Uterus (tissue), 4 donors: ENCODE measurements at places on chromosomes 6 and 20. TPM values are rescaled to one million over a fixed set of nuclear protein-coding genes. Genes with fewer than 3 reads are reported as not detected.

Gene ENPP1
- 50.8 TPM for total RNA-seq

Gene LIN28B
- not detected for total RNA-seq

Gene TREM1
- total RNA-seq = 0.26 TPM

Gene EDN3
- total RNA-seq = 85.8 TPM

Gene KIF6
- total RNA-seq = 1.6 TPM

Gene SIGLEC1
- 1.0 TPM for total RNA-seq

Gene EEF1E1
- total RNA-seq = 21.3 TPM

Gene TRIM39
- total RNA-seq = 18.7 TPM

Gene RCAN2
- 3.0 TPM for total RNA-seq

Gene CCM2L
- 21.9 TPM for total RNA-seq

GRCh38 chr20:41286240-41286851, 31.2 kb downstream of the ZHX3 start:
- no peak for DNase-seq

- no peak for DNase-seq
Observed at GRCh38 chr6:83868639-83869038, 9.2 kb downstream of the CYB5R4 start.

DNA sequence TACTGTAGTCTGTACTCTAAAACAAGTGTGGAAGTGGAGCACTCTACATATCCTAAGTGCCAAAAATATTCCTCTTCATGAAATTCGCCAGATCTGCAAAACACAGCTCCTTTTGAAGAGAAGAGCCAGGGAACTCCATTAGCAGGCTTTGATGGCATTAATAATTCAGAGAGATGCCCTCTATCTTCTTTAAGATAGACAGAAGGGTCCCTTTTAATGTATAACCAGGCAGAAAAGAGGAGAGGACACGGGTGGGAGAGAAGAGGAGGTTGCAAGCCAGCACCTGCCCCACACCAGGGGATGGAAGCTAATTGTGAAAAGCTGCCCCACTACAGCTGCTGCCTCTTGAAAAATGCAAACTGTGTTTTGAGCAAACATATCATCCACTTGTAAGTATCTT, 3.7 kb upstream of the RFPL4B start:
- DNase-seq = no peak

DNA sequence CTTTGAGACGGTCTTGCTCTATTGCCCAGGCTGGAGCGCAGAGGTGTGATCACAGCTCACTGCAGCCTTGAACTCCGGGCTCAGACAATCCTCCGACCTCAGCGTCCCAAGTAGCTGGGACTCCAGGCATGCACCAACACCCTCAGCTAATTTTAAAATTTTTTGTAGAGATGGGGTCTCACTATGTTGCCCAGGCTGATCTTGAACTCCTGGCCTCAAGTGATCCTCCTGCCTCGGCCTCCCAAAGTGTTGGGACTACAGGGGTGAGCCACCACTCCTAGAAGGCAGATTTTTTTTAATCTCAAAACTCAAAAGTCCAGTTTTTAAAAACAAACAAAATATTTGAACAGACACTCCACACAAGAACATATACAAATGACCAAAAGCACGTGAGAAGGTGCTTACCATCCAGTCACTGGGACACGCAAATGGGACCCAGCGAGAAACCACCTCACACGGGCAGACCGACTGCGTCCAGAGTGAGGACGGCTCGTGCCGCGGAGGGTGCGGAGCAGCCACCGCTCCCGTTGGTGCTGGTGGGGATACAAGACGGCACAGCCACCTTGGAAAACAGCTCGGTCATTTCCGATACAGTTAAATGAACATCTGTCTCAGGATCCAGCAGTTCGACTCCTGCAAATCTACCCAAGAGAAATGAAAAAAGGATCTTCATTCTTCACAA, 8.5 kb upstream of the HELZ2 start:
- no peak for DNase-seq

GRCh38 chr6:46356543-46356942, 134.7 kb downstream of the RCAN2 start:
- DNase-seq = no peak

DNA sequence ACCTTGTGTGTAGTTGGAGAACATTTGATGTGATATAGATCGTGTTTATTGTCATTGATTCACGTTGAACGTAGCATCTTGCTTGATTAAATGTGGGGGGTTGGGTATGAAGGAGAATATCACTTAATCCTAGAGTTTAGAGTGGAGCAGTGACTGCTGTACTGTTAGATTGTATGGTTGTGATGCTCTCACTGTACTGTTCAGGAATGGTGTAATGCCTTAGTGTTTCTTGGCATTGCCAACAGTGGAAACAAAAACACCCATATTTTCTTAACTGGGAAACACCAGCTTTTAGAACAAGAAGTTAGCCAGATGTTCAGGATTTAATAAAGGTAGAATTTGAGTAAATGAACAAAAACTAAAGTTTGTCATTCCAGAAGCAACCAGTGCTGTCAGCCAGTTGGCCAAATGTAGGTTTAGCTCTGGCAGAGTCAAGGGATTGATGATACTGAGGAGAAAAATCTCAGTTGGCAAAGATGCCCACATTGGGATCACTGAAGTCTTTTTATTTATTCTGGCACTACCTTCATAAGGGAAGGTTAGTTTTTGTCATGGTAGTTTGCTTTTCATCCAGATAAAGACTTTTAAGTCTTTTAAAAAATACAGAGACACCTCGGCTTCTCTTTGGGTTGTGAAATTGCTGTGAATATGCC, 129.9 kb downstream of the JARID2 start:
- no peak for DNase-seq

DNA sequence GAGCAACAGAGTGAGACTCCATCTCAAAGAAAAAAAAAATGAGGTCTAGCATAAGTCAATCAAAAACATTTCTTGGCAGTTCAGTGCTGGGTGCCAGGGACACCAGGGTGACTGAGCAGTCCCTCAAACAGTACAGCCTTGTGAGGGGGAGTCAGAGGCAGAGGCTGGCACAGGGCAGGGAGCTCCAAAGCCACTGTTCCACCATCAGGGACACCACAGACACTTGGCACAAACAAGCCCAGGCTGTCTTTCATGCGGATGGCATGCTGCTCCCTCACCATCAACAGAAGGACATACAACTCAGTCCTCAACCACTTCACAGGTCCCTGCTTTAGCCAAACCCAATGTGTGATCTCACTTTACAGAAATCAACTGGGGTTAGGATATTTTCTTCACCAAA, 36.0 kb upstream of the GRM4 start:
- DNase-seq = no peak

DNA sequence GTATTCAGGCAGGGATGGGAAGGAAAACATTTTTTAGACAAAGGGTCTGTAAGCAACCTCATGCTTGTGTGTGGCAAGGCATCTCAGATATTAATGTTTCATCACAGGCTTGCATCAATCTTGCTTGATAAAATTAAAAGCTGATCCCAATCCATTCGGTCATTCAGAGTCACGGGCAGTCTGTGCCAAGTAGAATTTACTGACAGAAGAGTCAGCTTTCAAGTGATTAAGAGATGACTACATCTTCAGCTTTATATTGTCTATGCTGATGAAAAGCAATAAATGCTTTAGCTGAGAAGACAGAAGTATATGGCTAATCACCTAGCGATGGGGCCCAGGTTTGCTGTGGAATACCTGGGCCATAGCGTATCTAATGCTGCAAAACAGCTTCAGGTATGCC, 3.5 kb downstream of the PLEKHG1 start:
- no peak for DNase-seq

GRCh38 chr6:66970373-66970772, 1263.3 kb upstream of the EYS start:
- DNase-seq = no peak

GRCh38 chr20:33839591-33839990, 28.4 kb downstream of the CHMP4B start:
- no peak for DNase-seq

GRCh38 chr6:53547166-53547810, 2.4 kb upstream of the GCLC start:
- no peak for DNase-seq

GRCh38 chr6:77930952-77931351, 278.1 kb downstream of the MEI4 start:
- DNase-seq = no peak

- DNase-seq = no peak
Observed at GRCh38 chr6:132763269-132763668, 5.6 kb upstream of the VNN2 start.

DNA sequence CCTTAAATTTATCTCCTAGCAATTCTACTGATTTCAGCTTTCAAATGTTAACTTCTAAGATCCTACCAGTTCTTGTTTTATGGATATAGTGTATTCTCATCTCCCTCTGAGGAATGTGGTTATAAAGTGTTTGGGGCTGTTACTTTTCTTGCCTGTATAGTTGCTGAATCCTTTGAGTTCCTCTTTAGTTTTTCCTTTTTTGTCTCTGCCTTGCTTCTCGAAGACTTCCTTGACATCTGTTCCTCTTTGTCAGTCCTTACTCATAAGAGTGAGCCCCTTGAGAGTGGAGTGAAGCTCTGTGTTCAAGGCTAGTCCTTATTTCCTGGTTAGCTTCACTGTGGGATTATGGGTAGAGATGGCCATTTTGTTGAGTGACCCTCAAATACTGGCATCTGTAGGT, 84.6 kb downstream of the ELOVL4 start:
- DNase-seq = no peak

DNA sequence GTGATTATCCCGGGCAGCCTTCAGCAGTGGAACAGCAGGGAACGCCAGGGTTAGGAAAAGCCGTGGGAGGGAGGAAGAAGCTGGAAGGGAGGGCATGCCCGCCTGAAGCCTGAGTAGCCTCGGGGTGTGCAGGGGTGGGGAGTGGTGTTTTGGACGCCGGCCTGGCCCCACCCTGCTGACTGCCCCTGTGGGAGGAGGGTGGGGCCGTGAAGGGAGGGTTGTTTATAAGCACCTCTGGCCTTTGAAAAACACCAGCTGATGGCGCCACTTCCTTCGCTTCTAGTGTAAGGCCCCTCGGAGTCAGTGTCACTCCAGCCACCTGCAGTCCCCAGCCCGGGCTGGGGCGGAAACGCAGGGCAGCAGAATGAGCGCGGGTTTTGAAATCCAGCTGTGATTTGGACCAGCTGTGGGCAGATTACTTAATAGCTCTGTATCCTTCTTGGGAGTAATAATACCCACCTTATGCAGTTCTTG, 52.8 kb upstream of the BMP6 start:
- DNase-seq = peak; percentile 30

DNA sequence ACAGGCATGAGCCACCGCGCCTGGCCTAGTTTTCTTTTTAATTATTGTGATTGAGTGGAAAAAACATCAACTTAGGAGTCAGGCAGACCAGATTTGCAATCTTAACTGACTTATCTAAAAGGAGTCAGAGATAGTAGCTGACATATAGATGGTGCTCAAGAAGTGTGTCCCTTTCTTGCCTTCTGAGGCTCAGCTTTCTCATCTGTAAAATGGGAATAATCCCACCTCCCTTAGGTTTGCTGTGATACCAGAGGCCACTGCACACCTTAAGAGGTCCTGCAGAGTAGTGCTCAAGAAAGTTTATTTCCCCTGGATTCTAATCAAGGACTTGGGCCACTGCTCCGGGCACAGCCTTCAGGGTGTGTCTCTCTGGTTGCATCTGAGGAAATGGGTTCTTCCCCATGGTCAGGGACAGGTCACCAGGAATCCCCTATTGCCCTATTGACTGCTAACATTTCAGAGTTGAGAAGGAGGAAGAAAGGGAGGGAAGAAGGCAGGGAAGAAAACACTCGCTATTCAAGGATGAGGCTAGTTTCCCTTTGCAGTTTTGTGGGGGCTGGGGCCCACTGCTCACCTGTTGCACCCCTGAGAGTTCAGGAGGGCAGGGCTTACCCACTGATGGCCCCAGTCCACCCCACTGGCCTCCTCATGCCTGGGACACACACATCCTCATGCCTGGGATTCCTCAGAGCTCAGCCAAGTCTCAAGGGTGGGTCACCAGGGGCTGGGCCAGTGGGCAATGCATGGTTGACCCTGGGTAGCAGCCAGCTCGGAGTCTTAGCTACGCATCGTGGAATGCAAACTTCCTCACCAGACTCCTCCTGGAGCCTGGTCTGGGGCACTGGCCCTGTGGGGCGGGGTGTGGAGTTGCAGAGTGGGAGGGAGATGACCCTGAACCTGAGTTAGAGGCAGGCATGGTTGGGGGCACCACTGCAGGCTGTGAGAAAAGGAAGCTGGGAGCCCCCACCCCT, 21.2 kb downstream of the C6orf132 start:
- no peak for DNase-seq

DNA sequence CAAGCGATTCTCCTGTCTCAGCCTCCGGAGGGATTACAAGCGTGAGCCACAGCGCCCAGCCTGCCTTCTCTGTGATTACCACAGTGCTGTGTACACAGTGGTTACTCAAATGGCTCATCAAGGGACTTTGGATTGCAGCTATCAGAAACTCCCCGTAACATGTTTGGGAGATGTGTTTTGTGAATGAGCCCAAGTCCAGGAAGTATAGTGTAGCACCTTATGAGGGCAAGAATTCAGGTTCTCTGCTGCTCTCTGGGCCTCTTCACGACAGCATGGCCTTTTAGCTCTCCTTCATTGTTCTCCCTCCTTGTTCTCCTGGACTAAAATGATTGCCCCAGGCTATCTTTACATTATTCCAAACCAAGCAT, 34.1 kb upstream of the RPL7L1 start:
- no peak for DNase-seq

- DNase-seq = no peak
Observed at GRCh38 chr20:9179193-9179802, 110.4 kb downstream of the PLCB4 start.

DNA sequence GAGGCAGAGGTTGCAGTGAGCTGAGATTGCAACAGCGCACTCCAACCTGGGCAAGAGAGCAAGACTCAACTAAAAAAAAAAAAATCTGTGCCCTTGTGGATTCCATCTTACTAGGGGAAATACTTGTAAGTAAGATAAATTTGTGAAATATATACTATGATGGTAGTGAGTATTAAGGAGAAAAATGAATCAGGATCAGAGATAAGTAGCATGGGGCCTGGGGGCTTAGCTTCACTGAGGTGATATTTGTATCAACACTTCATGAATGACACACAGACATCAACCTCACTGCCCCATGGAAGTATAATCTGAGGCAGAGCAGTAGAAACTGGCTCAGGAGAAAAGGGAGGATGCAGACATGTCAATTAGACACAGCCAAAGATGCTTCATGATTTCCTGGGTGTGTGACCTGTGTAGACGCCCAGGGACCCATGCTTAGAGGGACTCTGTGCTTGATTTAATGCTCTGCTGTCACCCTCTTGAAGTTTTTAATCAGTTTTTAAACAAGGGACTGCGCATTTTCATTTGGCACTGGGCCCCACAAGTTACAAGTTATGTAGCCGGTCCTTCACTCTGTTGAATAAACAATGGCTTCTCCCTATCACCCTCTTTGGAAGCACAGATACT, 41.9 kb downstream of the PCNA start:
- DNase-seq = no peak
